ENCODE measurements at places on chromosomes 3 and 15.

GRCh38 chr3:60770532-60770931 lies 480.7 kb downstream of the FHIT start:
- no peak for DNase-seq

DNA sequence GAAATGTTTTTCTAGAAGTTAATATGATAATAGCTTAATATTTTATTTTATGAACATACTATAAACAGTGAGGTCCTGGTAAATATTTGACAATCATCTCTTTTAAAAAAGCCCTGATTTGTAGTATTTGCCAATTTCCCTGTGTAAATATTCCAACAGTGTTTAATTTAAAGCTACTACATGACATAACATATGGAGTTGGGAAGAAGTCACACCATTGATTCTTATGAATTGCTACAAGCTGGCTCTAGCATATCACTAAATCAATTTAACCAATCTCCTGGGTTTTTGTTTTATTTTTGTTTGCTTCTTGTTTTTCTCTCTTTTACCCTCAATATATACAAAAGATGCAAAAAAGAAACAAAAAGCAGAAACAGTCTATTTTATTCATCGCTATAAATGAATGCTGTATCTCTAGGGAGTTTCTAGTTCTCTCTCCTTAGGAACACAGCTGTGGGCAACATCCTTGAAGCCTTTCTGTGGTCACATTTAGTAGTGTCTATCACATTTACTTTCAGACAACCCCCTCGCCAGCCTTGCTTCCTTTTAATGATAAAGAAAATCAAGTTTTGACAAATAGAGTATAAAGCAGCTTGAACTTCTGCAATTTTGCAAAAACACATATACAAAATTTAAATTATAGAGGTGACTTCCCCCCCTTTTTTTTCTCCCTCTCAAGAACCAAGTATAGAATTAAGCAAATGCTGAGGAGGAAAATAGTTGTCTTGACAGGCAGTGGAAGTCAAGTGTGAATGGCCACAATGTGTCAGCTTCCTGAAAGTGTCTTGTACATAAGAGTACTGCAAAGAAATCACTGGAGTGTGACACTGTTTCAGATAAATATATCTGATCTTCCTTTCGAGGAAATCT lies 21.4 kb downstream of the CCR1 start:
- DNase-seq = no peak

DNA sequence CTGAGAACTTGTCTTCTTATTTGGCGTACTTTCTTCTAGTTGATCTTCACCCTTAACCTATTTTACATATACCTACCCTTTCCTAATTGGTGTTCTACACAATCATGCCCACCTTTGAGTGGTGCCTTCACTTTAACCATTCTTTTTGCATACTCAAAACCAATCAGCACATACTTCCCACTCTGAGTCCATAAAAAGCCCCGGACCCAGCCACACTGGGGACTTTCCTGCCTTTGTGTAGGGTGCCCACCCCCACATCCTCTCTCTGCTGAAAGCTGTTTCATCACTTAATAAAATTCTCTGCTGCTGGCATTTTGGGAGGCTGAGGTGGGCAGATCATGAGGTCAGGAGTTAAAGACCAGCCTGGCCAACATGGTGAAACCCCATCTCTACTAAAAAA lies 15.9 kb upstream of the CHST2 start:
- no peak for DNase-seq

- peak; percentile 27 for DNase-seq
Measured at GRCh38 chr3:9730657-9731205, 804 bp upstream of the BRPF1 start.

DNA sequence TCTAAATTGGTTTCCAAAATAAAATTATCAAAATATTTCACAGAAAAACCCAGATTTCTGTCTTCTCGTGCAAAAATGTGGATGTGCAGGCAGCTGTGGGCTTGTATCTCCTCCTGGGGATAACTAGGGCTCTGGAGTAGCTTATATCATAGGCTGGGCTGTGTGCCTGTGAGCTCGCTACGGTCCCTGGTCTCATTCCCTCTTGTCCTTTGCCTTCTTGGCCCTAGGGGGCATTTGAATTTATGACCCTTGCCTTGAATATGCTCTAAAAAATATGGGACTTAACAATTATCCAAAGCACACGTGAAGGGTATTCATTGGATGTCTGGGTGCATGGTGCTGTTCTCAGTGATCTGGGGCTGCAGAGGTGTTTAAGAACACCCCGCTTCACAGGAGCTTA lies 132.6 kb downstream of the PDZRN3 start:
- no peak for DNase-seq

GRCh38 chr3:139764936-139765335 lies 87.2 kb upstream of the NMNAT3 start:
- peak; percentile 93 for DNase-seq

- DNase-seq = no peak
Measured at GRCh38 chr3:45227071-45227820, 1.2 kb upstream of the TMEM158 start.

- DNase-seq = no peak
Measured at GRCh38 chr3:4936982-4937614, 42.1 kb upstream of the BHLHE40 start.

DNA sequence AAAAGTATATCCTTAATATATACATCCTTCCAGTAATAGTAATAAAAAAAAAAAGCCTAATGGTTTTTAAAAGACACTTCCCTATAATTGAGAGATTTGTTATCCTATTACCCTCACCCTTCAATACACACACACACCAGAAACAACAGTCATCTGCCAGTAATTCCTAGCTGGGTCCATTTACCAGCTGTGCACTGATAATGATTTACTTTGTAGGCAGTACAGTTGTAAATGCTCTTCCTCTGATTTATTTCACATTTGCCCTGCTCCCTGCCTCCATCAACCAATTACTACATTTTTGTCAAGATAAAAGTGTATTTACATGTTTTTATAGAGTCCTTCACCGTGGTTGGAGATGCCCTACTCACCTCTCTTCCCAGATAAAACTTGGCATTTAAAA lies 12.4 kb downstream of the TPM1 start:
- DNase-seq = peak; percentile 27

- peak; percentile 53 for DNase-seq
Measured at GRCh38 chr3:71254281-71255057, 329.1 kb downstream of the FOXP1 start.

GRCh38 chr3:80244390-80244789 lies 476.6 kb upstream of the ROBO1 start:
- DNase-seq = peak; percentile 3

- DNase-seq = no peak
Measured at GRCh38 chr3:152615681-152616080, 219.2 kb upstream of the P2RY1 start.

DNA sequence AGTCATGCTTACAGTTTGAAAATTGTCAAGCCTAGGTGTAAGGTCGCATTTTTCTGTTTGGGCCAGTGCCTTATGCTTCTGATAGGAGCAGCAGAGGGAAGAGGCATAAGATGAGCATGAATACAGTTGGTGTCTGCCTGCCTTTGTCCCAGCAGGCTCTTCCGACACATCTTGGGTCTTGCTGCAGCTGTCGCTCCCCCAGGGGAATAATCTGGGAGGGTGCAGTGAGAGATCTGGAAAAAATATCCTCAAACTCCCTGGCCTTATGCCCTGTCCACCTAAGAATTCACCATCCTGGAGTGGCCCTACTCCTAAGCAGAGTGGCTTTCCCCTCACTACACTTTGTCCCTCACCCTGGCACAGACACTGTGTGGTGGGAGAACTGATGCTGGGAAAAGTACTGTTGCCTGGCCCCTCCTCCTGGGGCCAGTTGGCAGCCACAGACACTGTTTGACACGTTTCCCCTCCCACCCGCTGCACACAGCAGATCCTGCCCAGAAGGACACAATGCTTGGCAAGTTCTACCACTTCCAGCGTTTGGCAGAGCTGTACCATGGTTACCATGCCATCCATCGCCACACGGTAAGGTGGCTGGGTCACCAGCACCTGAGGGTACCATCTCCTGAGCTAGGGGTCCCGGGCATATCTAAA lies 21.1 kb upstream of the RHO start:
- DNase-seq = no peak

DNA sequence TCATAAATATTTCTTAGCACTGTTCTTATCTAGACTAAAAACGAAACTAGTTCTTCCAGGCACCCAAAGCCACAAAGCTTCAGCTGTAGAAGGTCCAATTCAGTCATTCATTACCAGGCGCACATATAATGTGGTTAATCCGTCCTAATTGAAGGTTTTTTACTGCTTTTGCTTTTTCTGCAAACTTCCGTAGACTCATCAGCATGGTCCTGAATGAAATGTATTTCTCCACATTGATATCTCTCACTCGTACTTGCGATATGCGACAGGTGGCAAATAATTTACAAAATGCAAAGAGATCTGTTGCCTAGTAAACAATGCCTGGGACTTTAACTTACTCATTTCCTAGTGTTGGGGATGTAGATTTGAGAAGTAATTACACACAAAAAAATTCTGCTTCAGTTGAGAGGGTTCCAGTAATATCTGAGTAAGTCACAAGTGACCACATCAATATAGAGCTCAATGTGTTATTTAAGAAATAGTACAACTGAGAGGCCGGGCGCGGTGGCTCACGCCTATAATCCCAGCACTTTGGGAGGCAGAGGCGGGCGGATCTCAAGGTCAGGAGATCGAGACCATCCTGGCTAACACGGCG lies 75.0 kb upstream of the MBNL1 start:
- no peak for DNase-seq

GRCh38 chr3:194029846-194030245 lies 106.1 kb upstream of the HES1 start:
- no peak for DNase-seq

DNA sequence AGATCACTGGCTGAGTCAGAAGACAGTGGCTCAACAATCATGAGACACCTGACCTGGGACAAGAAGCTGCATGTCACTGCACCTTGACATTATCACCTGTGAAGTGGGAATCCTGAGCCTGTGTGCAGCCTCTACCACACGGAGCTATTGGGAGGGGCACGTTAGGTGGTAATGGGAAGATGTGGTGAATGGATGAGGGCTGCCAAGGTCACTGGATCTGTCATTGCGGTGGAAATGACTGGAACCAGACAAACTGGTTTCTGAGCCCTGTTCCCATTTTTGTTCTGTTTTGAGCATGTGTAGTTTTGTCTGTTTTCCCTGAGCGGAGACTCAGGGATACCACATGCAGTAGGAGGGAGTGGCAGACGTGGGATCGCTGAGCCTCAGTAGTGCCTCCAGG lies 235.5 kb downstream of the OPA1 start:
- DNase-seq = no peak

DNA sequence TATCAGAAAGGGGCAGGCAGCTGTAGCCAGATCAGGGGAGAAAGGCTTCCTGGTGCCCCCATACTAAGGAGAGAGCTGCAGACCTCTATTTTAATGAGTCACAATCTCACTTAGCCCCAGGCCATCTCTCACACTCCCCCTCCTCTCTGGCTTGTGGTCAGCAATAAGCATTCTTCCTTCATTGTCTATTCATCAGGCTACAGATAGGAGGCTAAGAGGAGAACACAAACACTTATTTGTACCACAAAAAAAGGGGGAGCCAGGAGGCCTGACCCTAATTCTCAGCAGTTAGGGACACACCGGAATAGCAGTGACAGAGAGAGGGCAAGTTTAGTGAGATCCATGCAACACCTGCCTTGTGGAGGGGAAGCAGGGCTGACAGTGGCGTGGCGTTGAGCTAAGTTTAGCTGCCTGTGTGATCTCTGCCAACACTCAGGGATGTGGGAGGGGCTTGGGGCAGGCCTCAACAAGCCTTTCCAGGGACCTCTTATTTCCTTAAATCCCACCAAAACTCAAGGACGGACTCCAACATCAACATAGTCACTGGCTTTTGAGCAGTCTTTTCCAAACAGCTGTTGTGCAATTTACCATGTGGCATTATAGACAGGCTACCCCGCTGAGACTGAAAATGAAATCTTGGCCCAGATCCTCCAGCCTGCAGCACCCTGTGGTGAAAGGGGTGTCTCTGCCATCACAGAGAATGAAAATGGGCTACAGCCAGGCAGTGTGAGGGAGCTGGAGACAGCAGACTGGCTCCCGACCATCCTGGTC lies 191.9 kb upstream of the TSC22D2 start:
- peak; percentile 80 for DNase-seq

DNA sequence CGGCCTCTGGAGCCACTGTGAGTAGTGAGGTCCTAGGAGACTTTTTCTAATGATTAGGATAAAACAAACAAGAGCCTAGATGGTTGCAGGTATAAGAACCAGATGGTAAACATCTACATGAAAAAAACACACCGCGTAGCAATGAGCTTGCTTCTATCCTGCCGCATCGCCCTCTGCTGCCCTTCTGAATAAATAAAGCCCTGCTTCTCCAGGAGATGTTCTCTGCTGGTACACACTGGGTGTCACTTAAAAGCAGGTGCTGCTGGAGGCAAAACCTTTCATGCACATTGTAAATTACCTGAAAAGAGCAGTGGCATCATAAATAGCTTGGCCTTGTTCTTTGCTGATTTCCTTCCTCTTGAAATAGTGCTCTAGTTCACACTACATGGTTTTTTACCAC lies 164.4 kb upstream of the TOPAZ1 start:
- no peak for DNase-seq

DNA sequence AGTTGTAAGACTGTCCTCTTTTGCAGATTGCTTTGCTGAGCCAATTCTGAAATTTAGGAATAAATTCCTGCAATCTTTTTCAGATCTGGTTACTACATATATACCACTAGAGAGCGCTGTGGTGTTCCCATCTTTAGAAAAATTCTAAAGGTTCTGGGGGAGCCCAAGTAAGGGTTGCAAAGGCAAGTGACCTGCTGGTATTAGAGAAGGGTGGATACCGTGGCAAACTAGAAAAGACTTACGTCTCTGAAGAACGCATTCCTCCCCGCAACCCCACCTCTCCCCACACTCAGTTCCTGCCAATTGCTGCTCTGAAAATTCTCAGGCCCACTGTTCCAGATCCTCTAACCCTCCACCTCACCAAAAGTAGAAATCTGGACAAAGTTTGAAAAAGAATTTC lies 48.5 kb downstream of the EFHB start:
- peak; percentile 47 for DNase-seq

- DNase-seq = no peak
Measured at GRCh38 chr3:170155604-170156003, 25.9 kb downstream of the PHC3 start.

DNA sequence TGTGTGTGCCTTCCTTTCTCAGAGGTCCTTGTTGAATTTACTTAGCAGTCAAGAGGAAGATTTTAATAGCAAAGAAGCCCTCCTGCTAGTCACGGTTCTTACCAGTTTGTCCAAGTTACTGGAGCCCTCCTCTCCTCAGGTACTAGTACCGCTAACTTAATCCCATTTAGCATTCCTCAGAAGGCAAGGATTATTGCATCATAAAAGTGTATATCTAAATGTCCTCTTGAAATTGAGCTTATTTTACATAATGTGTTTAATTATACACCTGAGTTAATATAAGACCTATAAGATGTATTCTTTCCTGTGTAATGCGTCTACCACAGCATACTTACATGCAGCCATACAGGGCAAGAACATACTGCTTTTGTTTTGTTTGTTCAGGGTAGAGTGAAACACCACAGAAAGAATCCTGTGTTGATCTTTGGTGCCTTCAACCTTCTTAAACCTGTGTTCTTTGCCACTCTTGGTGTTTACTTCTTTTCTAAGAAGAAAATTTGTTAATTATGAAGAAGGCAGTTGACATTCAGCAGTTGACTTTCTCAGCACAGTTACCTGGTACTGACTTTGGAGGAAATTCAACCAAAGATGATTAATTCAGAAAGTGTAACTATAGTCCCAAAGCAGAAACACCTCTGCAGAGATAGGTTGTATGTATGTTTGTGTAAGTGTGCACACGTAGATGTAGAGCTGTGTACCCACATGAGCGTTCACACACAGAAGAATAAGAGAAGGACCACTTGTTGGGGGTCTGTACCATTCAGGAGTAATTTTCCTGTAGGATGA lies 33.1 kb downstream of the POLG start:
- no peak for DNase-seq

- peak; percentile 38 for DNase-seq
Measured at GRCh38 chr3:156630081-156630772, 44.2 kb upstream of the TIPARP start.

GRCh38 chr3:102030661-102031060 lies 181.3 kb downstream of the NFKBIZ start:
- no peak for DNase-seq
